ENCODE measurements at places on chromosomes 3 and 15.

DNA sequence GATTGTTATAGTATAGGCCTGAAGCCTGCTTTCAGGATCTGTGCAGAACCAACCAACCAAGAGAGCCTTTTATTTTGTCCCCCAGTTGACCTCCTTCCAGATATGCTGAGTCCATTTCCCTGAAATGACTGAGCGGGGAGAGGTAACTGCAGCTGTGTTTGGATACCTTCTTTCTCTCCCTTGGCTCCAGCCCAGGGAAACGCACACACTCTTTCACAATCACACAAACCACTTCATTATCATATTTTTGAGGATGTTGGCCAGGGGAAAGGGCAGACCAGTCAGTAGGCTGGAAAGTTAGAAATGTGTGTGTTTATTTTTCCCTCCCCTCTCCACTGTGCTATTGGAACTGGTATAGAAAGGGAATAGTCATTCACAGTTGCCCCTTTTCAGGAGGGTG, 417.7 kb upstream of the TBL1XR1 start:
- no peak overlapping the region for H3K4me3 ChIP-seq
- peak overlapping the region; percentile 39 for H3K27ac ChIP-seq
- H3K4me1 ChIP-seq, result peaks cover 50% of the 10 kb centered on the region
- peak; percentile 79 for DNase-seq
- H3K27me3 ChIP-seq, result no peaks in the 10 kb centered on the region

DNA sequence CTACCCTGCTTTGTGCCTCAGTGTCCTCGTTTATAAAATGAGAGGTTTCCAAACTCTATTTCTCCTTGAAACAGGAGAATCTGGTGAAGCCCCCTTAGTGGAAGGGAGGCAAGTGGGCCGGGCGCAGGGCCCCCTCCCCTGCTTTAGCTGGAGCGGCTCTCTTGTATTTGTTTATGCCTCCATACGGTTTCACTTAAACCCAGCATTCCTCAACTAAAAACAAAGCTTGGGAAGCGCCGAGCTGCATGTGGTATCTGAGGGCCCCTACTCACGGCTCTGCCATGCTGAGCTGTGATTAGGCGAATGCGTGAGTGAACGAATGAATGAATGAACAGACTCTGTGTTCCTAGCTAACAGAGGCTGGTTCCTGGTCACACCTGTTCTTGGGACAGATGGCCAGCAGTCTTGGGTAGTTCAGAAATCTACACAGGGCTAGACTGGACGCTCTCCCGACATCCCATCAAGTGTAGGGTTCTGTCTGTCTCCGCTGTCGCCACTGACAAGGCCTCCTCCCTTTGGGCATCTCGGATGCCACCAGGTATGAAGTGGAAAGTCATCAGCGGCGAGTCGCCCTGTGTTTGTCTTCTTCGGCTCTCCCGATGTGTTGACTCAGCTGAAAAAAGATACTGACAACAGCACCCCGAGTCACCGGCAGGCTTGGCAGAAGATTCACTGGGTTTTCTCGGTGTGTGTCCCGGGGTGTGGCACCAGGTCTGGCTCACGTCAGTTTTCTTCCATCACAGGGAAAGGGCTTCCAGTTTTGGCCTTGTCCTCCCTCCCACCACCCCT, 42.4 kb upstream of the VPS8 start:
- H3K36me3 ChIP-seq, result no peaks in the 10 kb centered on the region
- H3K27ac ChIP-seq, result no peak overlapping the region
- H3K4me1 ChIP-seq, result no peaks in the 10 kb centered on the region
- no peak for DNase-seq

DNA sequence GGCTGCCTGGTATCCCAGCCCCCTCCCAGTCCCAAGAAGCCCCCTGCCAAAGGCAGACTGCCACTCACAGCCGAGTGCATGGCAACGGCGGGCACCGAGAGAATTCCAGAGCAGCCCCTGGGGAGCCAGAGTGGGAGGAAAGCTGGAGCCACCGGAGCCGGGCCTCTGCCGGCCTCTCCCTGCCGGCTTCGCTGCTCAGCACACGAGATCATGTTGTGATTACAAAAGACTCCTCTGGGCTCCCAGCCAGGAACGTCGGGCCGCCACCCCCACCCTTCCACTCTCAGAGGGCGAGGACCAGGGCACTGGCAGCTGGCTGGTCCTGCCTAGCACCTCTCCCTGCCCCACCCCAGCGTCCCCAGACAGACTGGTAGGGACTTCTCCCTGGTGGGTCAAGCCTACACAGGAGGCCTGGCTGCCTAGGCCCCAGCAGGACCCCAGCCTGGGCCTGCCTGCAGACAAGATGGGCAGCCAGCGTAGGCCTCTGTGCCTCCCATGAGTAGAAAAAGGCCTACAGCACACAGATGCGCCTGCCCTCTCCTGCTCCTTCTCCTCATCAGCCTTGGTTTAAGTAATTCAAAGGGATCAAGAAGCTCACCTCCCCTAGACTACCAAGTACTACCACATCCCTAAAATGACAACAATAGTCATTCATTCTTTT, at the start of gene CCDC9B:
Gene CCDC9B (minus strand): TSS at position 200 of the 661 bp plus-strand sequence. CDS start 120 bp downstream, at position 80.
- peak; percentile 98 for DNase-seq
- peak within 1 kb of the TSS; percentile 2 for H3K4me3 ChIP-seq
- peaks cover 10% of the 10 kb centered on the region for H3K36me3 ChIP-seq
- peaks cover 98% of the 10 kb centered on the region for H3K4me1 ChIP-seq
- peak within 1 kb of the TSS; percentile 97 for H3K27ac ChIP-seq

- H3K36me3 ChIP-seq, result no peaks in the 10 kb centered on the region
- no peaks in the 10 kb centered on the region for H3K27me3 ChIP-seq
- no peaks in the 10 kb centered on the region for H3K4me1 ChIP-seq
- DNase-seq, result no peak
- no peak overlapping the region for H3K27ac ChIP-seq
- H3K4me3 ChIP-seq, result no peak overlapping the region
Measured at GRCh38 chr15:92383519-92384324, 10.0 kb upstream of the ST8SIA2 start.

DNA sequence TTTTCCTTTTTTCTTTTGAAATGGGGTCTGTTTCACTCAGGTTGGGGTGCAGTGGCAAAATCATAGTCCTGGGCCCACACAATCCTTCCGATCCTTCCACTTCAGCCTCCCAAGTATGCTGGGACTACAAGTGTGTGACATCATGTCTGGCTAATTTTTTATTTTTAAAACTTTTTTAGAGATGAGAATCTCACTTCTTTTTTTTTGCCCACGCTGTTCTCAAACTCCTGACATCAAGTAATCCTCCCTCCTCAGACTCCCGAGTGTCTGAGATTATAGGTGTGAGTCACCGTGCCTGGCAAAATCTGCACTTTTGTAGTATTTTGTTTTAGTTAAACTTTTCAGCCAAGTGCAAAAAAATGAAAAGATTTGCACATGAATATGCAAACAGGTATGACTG, 171.0 kb downstream of the FNDC3B start:
- no peak overlapping the region for H3K4me3 ChIP-seq
- no peaks in the 10 kb centered on the region for H3K36me3 ChIP-seq
- no peaks in the 10 kb centered on the region for H3K27me3 ChIP-seq
- DNase-seq, result no peak

DNA sequence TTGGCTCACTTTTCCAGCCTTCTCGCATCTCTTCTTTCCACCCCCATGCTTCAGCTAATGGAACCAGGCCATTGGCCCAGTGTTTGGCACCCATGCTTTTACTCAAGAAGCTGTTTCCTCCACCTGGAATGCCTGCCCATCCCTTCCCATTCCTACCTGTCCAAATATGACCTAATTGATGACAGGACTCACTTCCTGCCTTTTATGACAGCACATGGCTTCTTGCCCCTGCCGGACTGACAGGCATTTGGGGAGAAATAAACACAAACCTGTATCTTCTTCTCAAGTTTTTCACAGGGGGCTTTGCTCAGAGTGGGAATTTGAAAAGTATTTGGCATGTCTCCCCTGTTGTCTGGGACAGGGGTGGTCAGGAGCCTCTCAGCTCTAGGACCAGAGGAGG, 120.1 kb downstream of the ABHD5 start:
- DNase-seq, result no peak
- H3K4me3 ChIP-seq, result no peak overlapping the region
- no peaks in the 10 kb centered on the region for H3K4me1 ChIP-seq
- no peaks in the 10 kb centered on the region for H3K36me3 ChIP-seq

GRCh38 chr15:93644595-93644994, 555.6 kb upstream of the RGMA start:
- H3K27ac ChIP-seq, result no peak overlapping the region
- H3K27me3 ChIP-seq, result no peaks in the 10 kb centered on the region
- no peaks in the 10 kb centered on the region for H3K4me1 ChIP-seq

GRCh38 chr3:174462916-174463315, 396.2 kb upstream of the NAALADL2 start:
- H3K27me3 ChIP-seq, result no peaks in the 10 kb centered on the region
- no peaks in the 10 kb centered on the region for H3K4me1 ChIP-seq
- H3K4me3 ChIP-seq, result no peak overlapping the region
- no peaks in the 10 kb centered on the region for H3K36me3 ChIP-seq
- H3K27ac ChIP-seq, result no peak overlapping the region

- peaks cover 84% of the 10 kb centered on the region for H3K4me1 ChIP-seq
- H3K4me3 ChIP-seq, result no peak overlapping the region
- no peaks in the 10 kb centered on the region for H3K36me3 ChIP-seq
- peak overlapping the region; percentile 95 for H3K27ac ChIP-seq
- H3K27me3 ChIP-seq, result no peaks in the 10 kb centered on the region
Measured at GRCh38 chr3:48431224-48432029, 1.5 kb upstream of the PLXNB1 start.

GRCh38 chr3:49004352-49005302, 2.6 kb upstream of the WDR6 start:
- H3K36me3 ChIP-seq, result no peaks in the 10 kb centered on the region
- no peaks in the 10 kb centered on the region for H3K27me3 ChIP-seq
- H3K4me3 ChIP-seq, result no peak overlapping the region
- H3K4me1 ChIP-seq, result peaks cover 25% of the 10 kb centered on the region

- peak overlapping the region; percentile 98 for H3K27ac ChIP-seq
- H3K4me1 ChIP-seq, result peaks cover 69% of the 10 kb centered on the region
- H3K27me3 ChIP-seq, result no peaks in the 10 kb centered on the region
- H3K4me3 ChIP-seq, result no peak overlapping the region
- DNase-seq, result no peak
Measured at GRCh38 chr3:53170325-53171063, 9.5 kb downstream of the PRKCD start.

DNA sequence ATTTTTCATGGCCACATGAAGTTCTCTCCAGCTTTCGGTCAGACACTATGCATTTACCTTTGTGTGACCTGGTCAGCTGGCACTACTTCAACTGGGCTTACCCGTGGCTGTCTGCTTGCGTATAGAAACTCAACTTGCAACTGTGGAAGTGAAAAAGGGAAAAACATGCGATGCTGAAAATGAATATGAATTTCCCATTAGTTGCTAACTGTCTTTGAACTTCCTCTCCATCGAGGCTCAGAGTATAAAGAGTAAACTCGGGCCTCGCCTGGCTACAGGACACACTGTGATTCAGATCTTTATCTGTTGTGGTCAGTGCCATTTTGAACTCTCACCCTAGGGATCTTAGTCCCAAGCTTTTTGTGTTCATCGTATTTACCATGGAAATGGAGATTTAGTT, 26.8 kb downstream of the NFKBIZ start:
- no peaks in the 10 kb centered on the region for H3K36me3 ChIP-seq
- no peak for DNase-seq
- no peaks in the 10 kb centered on the region for H3K4me1 ChIP-seq
- H3K27me3 ChIP-seq, result no peaks in the 10 kb centered on the region

DNA sequence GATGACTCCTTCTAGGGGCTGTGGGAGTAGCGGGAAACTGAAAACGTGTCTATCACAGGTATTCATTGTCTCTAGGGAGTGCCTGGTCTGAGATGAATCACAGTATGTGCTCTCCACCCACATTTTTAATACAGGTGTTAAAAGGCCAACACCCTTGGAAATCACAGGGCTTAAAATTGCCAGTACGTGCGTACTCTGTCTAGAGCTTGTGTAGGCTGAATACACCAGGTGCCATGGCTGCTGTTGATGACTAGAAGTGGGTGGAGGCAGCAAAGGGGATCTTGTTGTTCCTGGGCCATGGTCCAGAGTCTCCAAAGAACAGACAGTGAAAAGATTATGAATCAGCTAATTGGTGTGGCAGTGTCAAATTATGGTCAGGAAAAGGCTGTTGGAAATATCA, 35.1 kb upstream of the P3H2 start:
- H3K4me1 ChIP-seq, result peaks cover 3% of the 10 kb centered on the region
- no peak overlapping the region for H3K4me3 ChIP-seq
- DNase-seq, result no peak
- peaks cover 6% of the 10 kb centered on the region for H3K27me3 ChIP-seq

DNA sequence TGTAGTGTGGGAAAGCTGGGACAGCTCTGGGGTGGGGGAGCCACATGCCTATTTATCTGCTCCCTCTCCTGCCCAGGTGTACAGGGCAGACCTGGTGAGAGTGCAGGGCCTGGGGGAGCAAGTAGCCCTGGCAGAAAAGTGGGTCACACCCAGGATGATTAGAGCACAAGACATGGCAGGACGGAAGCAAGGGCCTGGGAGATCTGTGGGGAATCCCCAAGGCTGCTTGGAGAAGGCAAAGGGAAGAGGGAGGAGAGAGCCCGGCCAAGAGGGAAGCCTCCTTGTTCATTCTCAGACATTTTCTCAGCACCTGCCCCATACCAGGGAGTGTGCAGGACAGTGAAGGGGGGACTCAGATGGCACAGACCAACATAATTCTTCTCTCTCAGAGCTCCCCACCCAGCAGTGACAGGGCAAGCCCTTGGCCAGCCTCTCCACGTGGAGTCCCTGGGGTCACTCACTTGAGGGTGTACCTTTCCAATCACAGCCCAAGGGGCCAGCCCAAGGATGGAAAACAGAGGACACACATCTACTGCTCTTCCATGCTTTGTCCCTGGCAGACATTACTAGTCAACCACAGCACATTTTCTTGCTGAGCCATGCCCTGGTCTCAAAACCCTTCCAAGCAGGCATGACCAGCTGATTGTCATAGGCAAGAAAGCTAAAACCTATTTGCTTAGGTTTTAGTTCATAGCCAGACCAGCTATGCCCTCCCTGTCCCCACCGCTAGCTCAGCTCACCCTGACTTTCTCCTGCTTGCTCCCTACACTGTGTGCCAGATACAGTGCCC, 4.9 kb upstream of the DUSP7 start:
- no peaks in the 10 kb centered on the region for H3K4me1 ChIP-seq
- H3K27ac ChIP-seq, result no peak overlapping the region
- no peaks in the 10 kb centered on the region for H3K27me3 ChIP-seq
- DNase-seq, result no peak
- no peak overlapping the region for H3K4me3 ChIP-seq

- H3K4me3 ChIP-seq, result no peak overlapping the region
- H3K27ac ChIP-seq, result no peak overlapping the region
Measured at GRCh38 chr15:93164409-93164808, 75.4 kb upstream of the RGMA start.

DNA sequence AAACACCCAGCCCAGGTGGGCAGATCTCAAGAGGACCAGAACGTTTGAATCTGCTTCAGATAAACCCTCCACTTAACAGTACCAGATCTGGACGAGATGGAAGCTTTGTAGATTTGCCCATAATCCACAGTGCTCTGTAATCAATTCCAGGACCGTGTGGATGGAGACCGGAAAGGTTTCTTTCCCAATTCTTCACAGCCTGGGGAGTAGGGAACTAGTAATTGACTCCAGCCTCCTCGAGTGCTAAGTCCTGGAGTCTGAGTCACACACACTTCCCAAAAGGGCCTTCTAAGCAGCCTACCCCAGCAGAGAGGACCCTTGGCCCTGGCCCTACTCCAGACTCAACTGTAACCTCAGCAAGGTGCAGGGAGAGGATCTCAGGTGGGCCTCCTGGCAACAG, 56.2 kb upstream of the TSEN2 start:
- H3K27me3 ChIP-seq, result no peaks in the 10 kb centered on the region
- H3K27ac ChIP-seq, result no peak overlapping the region
- no peaks in the 10 kb centered on the region for H3K36me3 ChIP-seq
- no peak overlapping the region for H3K4me3 ChIP-seq
- DNase-seq, result no peak

- no peak for DNase-seq
- no peak overlapping the region for H3K4me3 ChIP-seq
- no peaks in the 10 kb centered on the region for H3K27me3 ChIP-seq
Measured at GRCh38 chr3:188752850-188753249, 418.9 kb upstream of the TPRG1 start.
